ENCODE measurements at places on chromosomes 1 and 21.

DNA sequence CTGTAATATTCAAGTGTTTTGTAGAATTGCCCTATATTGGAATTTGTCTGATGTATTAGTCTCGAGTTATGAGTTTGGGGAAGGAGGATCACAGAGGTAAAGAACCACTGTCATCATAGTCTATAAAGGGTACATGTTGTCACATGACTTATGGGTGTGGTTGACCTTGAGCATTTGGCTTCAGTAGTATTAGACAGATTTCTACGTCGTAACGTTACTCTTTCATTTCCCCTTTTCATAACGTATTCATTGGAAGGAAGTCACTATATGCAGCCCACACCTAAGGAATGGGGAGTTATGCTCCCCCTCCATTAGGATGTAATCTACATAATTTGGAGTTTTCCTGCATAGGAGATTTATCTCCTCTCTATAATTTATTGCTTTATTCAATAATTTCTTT is 110.1 kb upstream of the VAV3 start:
- DNase-seq = no peak

DNA sequence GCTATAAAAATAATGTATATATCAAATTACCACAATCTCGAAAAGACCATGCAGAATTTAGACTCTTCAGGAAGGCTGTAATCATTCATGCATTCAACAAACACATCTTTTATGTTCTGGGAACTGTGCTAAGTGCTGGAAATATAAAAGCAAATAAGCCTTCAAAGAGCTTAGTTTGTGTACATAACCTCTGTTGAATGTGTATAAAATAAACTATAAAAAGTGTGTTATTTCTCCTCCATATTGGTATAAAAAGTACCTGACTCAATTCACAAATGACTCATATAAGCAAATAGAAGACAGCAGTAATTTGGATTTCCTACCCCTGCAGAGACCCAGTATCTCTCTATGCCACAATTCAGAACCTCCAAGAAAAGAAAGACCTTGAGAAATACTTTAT is 36.8 kb downstream of the RAB3GAP2 start:
- DNase-seq = no peak

DNA sequence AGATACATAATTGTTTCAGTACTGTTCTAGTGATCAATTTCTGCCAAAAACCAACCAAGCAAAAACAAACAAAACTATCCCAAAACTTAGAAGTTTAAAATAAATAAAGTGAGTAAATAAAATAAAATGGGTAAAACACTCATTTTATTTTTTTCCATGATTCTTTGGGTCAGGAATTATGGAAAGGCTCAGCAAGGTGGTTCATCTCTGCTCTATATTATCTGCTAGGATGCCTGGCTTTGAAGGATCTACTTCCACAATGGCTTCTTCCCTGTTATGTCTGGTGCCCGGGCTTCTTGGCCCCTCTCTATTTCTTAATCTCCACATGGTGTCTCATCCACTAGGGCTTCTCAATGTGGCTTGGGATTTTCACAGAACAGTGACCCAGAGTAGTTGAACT is 29.1 kb upstream of the ADAMTS1 start:
- no peak for DNase-seq

DNA sequence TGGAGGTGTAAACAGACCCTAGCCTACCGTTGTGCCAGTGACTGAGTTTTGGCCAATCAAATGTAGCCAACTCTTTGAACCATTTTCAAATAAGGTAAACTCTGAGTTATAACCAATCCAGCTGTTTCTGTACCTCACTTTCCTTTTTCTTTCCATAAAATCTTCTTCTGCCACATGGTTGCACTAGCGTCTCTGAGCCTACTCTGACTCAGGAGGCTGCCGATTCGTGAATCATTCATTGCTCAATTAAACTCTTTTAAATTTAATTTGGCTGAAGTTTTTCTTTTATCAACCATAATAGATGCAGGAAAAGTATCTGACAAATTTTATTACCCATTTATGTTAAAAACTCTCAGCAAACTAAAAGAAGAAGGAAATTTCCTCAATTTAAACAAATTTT is 111.5 kb upstream of the LYPLAL1 start:
- no peak for DNase-seq

DNA sequence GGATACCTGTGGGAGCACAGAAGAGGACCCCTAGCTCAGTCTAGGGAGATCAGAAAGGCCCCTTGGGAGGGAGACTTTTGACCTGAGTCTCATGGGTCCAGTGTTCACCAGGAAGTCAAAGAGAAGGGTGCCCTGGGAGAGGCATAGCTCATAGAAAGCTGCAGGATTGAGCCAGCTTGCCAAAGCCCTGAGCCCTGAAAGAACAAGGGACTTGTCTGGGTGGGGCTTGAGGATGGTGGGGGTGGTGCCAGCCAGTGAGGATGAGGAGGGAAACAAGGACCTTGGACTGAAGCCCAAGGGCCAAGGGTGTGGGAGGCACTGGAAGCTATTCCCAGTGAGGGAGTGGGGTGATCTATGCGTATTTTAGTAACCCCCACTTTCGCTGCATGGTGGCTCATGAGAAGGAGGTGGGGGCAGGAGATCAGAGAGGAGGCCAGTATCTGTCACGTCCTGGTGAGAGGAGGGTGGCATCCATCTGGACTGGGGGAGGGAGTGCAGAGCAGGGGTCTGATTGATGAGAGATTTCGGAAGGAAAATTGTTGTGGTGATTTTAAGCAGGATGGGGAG is 28.4 kb downstream of the DMBX1 start:
- no peak for DNase-seq

DNA sequence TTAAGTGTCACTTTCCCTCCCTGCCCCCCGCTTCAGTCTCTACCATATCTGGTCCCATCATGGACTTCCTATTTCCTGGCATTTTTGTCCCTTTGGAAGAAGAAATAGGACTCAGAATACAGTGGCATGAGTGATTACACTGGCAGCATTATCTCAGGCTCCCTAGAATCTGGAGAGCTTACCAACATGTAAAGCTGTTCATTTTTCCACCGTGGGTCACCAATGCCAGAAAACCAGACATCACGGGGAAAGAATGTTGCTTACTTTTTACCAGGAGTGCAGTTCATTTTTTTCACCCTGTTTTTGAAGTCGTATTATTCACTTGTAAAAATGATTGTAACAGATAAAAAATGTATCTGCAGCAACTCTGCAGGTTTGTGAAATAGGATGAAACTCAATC is 44.8 kb downstream of the BACH1 start:
- DNase-seq = peak; percentile 85

- no peak for DNase-seq
These were observed 1166.7 kb upstream of the B3GALT2 start for GRCh38 chr1:194353121-194353520.

- no peak for DNase-seq
These were observed 6.5 kb upstream of the BARHL2 start for GRCh38 chr1:90723590-90724108.

- no peak for DNase-seq
These were observed 134.5 kb downstream of the HHIPL2 start for GRCh38 chr1:222413436-222413835.

DNA sequence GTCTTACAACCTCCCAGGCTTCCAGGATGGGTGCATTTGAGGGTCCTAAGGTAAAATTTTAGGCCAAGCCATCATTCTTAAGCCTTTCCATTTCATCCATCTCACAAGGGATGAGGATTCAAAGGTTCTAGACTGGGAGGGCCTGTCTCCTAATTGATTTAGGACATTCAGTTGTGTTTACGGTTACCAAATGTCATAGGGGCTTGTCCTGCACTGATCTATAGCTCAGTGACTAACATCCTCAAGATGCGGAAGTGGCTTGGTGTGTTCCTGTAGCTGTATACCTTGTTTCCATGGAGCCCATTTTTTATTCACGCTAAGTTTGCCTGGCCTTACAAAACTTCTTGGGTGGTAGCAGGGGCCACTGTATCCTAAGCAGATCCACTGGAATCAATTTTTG is 52.8 kb downstream of the DUSP10 start:
- no peak for DNase-seq

- peak; percentile 25 for DNase-seq
These were observed 18.0 kb downstream of the KIAA0319L start for GRCh38 chr1:35539073-35539823.

- DNase-seq = no peak
These were observed 89.6 kb downstream of the DSCAM start for GRCh38 chr21:40757366-40757765.

DNA sequence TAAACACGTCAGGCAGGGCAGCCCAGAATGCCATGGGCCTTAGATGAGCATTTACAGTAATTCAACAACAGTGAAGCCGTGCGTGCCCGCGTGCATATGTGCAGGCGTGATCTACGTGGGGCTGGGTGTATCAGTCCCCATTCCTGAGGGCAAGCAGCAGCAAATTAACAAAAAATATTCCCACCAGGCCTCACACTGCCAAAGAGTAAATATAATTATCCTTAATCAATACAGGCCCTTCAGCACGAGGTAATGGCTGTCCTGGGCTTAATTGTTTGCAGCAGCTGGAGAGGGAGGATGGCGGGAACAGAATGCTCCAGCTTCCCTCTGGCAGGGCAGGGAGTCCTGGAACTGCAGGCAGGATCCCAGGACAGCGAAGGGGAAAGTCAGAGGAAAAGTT is 91.8 kb downstream of the DDX20 start:
- DNase-seq = no peak

DNA sequence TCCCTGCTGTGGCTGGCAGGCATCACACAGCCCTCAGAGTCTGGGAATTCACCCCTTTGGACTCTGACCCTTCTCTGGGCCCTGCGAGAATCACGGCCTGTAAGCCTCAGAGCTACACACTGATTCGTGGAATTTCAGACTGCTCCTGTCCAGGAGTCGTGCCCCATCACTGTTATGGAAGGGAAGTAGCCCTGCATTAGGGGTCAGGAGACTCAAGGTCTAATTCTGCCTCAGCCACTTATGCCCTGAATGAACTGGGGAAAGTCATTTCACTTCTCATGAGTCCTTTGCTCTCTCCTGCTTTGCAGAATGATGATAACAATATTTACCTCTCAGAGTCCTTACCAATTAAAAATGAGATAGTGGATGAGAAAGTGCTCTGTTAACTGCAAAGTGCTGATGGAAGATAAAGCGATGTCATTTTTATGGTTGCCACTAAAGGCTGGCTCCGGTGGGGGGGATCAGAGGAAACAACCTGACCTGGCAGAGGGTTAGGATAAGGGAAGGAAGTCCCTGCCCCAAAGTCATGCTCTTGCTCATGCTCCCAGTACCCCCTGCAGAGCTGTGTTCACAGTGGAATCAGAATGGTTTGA is 148.6 kb upstream of the CD34 start:
- no peak for DNase-seq

- no peak for DNase-seq
These were observed 18.6 kb upstream of the ALDH4A1 start for GRCh38 chr1:18920931-18921330.
